ENCODE measurements at places on chromosomes 1 and 21.

DNA sequence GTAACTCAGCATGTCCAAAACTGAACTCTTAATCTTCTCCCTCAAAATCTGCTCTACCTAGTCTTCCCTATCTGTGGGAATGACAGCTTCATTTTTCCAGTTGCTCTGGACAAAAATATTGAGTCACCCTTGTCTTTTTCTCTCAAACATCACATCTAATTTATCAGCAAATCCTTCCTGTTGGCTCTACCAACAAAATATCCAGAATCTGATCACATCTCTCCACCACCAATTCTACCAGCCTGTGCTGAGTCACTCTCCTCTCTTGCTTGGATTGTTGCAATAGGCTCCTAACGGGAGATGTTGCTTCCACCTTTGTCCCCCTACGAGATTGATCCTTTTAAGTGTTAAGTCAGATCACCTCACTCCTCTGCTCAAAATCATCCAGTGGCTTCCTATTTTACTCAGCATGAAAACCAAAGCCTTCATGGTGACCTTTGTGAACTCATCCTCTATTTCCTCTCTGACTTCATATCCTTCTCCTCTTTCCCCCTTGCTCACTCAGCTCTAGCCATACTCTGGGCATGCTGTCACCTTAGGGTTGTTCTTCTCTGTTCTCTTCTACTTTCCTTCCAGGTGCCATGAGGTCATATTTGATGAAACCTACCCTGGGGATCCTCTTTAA is 21.5 kb upstream of the SMYD2 start:
- no peak for DNase-seq

DNA sequence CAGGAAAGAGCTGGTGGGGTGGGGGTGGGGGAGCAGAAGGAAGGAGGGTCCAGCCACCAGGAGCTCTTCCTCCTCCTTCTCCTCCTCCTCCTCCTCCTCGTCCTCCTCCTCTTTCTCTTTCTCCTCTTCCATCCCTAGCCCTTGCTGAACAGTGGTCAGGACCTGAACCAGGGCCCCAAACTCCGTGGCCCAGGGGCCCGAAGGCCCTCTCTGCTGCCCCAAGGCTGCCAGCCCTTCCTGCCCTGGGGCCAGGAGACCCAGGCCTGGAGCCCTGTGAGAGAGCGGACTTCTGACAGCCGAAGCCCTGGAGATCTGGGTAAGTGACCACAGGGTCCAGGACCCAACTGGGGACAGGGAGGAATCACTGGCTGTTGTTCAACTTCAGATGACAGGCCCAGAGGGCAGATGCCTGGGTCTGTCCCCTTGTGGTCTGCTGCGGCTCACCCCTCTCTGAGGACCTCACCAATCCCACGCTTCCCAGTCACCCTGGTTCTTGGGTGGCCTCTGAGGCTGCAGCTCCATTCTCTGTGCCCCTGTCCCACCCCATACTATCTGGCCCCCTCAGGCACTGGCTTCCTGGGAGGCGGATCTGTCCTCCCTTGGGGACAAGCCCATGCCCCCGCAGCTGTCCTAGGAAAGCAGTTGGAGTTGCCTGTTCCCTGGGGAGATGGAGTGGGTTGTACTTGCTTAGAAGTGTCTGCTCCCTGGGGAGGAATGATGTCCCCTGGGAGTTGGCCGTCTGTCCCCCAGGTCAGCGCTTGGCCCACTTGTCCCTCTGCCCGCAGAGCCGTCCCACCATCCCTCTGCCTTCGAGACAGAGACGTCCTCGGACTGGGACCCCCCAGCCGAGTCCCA is 51.8 kb downstream of the VWA5B1 start:
- DNase-seq, result no peak

DNA sequence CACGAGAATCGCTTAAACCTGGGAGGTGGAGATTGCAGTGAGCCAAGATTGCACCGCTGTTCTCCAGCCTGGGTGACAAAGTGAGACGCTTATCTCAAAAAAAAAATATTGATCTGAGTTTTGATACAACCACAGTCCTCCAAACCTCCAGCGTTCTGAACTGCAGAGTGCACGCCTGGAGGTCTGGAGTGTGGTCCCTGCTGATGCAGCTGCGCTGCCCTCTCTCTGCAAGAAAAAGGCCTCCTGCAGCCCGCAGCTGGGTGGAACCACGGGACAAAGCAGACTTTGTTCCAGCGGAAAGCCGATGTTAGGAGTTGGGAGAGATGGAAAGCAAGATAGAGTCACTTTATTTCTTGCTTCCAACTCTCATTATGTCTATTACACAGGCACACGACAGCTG is 144.9 kb upstream of the SOD1 start:
- no peak for DNase-seq

- DNase-seq, result no peak
Measured at GRCh38 chr1:185895208-185895900, 161.2 kb downstream of the HMCN1 start.

- DNase-seq, result no peak
Measured at GRCh38 chr1:180837020-180837419, 75.7 kb upstream of the KIAA1614 start.

- DNase-seq, result no peak
Measured at GRCh38 chr1:109823543-109824348, 60.0 kb upstream of the EPS8L3 start.

GRCh38 chr21:36589352-36589971 is 109.5 kb upstream of the SIM2 start:
- peak; percentile 31 for DNase-seq

DNA sequence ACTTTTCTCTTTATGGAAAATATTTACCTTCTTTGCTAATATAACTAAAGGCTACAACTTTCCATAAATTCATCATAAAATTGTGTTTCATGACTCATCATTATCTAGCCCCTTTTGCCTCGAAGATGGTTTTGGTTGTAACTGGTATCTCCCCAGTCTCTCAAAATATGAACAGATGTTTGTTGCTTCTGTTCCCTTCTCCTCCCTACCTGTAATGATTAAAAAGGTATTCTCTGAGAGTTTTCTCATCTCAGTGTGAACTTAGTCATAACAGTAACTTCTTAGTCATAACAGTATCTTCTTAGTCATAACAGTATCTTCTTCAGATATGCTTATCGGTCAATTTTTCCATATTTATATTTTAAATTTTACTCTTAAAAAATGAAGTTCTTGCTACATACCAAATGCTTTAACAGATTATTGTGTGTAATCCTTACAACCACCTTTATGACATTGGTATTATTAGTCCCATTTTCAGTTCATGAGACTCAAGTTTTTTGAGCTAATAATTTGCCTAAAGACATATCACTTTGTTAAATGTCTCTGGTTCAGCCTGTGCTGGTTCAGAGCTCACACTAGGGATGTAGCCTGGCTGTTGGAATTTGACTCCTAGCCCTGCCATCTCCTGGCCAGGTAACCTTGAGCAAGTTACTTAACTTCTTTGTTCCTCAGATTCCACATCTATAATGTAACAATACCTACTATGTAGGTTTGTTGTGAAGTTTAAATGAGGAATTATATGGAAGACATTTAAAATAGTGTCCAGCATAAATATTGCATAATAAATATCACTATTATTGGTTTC is 32.6 kb downstream of the ATP1B1 start:
- DNase-seq, result no peak

DNA sequence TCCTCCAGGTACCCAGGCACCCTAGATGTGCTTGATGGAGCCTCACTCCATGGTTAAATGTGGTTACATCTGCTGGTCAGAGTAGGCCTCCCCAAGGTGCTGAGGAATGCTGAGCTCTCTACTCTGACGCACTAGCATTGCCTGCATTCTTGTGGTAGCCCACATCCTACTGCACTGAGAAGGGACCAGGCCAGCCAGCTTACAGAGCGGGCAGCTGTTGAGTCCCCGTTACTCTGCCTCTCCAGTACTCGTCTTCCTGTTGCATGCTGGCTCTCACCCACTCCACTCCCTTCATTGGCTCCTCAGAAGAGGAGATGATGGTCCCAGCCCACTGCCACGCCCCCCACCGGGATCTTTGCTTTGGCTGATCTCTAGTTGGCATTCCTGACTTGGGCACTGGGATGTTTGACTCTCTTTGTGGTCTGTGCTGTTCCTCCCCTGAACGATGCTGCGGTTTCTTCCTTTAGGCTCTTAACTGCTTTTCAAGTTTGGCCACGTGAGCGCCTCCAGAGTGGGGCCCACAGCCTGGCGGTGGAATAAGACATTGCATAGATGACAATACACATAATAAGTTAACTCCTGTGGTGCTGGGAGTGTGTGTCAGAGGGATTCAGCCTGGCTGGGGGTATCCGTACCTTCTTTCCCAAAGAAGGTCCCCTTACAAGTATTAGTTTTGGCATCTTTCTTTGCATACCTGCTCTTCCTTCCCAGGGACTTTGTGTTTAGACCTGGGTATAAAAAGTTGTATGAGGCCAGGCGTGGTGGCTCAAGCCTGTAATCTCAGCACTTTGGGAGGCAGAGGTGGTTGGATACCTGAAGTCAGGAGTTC is 18.6 kb downstream of the AZIN2 start:
- DNase-seq, result no peak

DNA sequence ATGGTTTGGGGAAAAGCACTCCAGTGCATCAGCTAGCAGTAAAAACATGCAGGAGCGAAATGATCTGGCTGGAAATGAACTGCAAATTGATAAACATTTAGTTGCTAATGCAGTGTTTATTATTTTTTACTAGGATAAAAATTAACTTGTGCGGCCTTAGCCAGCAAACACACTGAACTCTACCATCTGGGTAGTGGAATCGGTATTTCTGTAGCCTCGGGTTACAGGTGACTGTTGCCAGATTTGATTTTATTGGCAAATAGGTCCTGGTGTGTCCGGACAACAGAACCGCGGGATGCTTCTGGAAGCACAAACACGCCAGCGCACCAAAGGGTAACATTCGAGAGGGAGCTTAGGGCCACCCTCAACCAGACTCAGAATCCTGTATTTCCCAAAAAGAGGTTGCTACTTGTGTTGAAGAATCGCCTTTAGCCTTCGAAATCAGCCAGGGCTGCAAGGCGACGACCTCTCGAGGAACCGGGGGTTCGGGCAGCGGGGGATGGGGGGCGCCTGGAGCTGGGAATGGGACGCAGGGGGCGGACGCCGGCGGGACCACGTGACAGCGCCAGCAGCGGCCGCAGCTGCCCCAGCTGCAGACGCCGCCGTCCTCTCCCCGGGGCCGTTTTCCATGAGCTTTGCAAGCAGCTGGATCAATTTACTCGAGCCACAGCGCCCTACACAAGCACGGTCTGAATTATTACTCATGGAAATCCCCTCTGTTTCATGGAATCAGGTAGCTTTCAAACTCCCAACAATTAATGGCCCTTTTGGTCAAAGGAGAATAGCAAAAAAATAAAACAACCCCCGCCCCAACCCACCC is 158.8 kb downstream of the TOMM20 start:
- no peak for DNase-seq

- no peak for DNase-seq
Measured at GRCh38 chr1:224872832-224873433, 56.5 kb upstream of the DNAH14 start.

DNA sequence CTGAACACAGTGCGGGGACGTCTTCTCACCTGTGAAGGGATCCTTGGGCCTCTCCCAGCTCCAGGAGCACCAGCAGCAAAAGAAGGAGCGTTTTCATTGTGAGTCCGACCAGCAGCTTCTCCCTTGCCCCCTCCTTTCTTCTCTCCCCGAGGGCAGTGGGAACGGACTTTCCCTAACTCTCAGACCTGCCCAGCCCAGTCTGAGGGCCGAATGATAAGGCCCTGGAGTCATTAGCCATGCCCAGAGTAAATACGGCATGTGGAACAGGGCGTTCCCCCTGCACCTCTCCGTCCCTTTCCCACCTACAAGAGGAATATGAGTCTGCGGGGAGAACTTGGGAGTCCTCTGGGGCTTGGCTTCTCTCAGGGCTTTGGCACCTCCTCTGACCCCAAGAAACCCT is at the start of gene CTSE:
TSS of gene CTSE (minus strand) at position 201 of the 400 bp plus-strand sequence. CDS start at position 97, 104 bp downstream.
- no peak for DNase-seq

GRCh38 chr1:14842891-14843290 is 244.4 kb downstream of the KAZN start:
- DNase-seq, result no peak

- no peak for DNase-seq
Measured at GRCh38 chr1:221916176-221916575, 174.3 kb upstream of the DUSP10 start.

DNA sequence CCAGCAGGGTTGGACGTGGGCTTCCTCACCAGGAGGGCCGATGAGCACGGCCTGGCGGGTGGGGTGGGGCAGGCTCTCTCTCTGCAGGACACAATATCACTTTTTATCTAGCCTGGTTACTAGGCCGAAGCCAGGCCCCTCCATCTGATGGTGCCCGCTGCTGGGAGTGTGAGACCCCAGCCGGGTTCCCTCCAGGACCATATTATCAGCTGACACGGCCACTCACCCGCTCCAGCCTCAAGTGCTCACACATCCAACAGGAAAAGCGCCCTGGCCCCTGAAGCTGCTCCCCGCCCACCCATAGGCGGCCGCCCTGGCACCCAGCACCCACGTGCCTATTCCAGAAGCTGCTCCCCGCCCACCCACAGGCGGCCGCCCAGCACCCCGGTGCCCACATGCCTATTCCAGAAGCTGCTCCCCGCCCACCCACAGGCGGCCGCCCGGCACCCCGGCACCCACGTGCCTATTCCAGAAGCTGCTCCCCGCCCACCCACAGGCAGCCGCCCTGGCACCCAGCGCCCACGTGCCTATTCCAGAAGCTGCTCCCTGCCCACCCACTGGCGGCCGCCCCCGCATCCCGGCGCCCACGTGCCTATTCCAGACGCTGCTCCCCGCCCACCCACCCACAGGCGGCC is 5.0 kb downstream of the SLC19A1 start:
- no peak for DNase-seq

GRCh38 chr1:223845037-223845809 is 524 bp downstream of the TP53BP2 start:
- peak; percentile 52 for DNase-seq

DNA sequence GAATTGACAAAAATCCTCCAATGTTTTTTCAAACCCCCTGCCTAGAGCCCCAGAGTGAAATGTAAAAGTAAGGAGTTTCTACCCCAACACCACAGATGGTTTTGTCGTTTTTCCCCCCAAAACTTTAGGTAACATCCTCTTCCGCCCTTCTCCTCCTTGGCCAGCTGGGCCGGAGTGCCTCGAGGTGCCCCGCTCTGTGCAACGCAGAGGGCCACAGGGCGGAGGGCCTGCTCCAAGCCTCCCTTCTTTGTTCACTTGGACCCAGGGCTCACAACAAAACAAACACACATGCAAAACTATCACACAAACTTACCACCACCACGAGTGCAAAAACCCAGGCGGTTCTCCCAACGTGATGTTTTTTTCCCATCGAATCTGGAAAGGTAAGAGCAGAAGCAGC is 1.9 kb downstream of the SSBP3 start:
- DNase-seq, result no peak

DNA sequence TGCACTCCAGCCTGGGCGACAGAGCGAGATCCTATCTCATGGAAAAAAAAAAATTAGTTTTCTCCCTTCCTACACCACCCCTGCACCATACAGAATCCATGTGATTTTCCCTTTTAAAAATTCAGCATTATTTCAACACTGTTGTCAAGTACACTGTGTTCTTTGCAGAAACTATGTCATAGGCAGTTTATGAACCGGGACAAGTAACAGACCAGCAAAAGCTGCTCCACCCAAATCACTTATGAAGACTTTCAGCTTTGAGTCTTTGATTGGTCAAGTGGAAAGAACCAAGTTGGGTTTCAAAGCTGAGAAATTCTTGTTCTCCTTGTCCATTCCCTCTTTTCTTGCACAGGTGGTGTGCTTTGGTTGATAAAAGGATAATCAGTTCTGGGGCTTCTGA is 173.0 kb downstream of the CDC7 start:
- DNase-seq, result no peak

- DNase-seq, result no peak
Measured at GRCh38 chr1:62068978-62069377, 125.7 kb upstream of the L1TD1 start.

GRCh38 chr1:78424720-78425119 is 66.1 kb upstream of the PTGFR start:
- no peak for DNase-seq

- no peak for DNase-seq
Measured at GRCh38 chr1:203701606-203702005, 63.4 kb upstream of the LAX1 start.

Measured in germinal center (tissue), 1 donor.